ENCODE measurements at places on chromosomes 11 and 22.

GRCh38 chr11:20887137-20887536 is 217.8 kb downstream of the NELL1 start:
- no peak for DNase-seq

DNA sequence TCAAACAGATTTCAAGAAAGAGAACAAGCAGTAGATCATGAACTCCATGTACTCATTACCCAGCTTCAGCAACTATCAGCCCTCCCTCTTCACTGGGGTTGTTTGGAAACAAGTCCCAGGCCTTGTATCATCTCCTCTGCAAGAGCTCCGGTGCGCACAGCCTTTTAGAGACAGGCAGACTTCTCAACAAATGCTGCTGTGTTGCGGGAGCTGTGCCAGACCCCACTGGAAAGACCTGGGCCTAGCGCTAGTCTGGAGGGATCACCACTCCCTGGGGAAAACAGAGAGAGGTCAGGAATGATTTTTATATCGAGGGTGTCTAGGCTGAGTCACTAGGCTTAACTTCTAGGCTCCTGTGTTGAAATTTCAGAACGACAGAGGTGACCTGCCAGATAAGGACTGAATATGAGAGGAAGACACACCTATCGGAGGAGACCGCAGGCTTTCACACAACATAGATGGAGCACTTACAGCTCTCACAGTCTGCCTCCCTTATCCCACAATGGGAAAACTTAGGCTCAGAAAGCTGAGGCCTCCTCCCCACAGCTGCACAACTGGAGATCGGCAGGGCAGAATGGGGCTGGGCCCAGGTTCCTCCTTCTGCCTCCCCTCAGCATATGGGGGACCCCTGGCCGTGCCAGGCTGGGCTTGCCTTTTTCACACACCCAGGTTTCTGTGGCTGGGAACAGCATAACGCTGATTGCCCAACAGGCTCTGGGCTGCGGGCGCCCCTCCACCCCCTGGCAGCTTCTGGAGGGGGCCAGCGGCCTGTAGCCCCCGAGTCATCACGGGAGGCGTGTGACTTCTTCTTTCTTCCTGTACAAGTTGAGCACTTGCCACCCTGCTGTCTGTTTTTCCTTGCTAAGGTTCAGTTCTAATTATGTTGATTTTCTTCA is 86.0 kb downstream of the PKNOX2 start:
- no peak for DNase-seq

DNA sequence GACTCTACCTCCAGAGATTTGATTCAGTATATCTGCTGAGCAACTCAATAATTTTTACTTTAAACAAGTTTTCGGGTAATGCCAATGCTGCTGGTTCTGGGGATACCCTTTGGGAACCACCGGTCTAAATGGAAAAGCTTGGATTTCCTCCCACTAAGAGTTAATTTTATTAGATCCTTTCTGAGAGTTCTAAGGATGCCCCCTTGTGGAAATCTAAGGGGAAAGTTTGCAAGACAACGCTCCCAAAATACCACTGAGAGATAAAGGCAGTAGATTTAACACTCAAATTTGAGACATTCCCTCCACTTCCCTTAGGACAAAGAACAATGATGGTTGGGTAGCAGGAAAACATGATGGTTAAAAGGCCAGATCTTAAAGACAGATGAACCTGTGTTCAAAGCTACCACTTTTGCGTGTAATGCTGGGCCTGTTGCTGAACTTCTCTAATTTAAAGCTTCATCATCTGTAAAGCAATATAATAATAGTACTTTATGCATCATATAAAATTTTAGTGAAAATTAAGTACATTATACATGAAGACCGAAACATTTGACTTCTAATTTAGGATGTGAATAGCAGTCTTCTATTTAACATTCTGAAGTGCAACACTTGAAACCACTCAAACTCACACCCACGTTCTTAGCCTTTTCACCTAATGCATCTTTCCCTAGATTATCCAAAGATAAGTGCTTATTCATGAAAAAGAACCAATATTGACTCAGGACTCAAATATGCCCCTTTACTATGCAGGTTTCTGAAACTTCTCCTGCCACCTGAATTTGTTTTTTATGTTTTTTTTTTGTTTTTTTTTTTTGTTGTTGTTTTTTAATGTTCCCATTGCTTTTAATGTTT is 110.1 kb upstream of the LUZP2 start:
- no peak for DNase-seq

GRCh38 chr22:44247923-44248892 is 64.5 kb downstream of the SHISAL1 start:
- DNase-seq: no peak

DNA sequence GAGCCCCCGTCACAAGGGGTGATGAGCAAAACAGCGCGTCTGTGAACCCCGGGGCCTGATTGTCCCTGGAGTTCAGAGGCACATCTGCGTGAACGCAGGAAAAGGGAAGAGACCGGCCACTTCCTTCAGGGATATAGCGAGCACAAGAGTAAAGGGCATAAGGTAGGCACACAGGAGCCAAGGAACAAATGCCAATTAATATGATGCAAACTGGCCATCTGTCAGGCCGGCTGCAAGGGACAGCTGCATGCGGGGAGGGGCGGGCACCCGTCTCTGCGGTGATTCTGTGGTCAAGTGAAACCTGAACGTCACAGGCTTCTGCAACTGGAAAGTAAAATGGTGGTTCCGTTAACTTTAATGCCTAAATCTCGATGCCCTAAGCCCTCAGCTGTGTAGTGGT is 64.7 kb downstream of the TRIM29 start:
- no peak for DNase-seq

DNA sequence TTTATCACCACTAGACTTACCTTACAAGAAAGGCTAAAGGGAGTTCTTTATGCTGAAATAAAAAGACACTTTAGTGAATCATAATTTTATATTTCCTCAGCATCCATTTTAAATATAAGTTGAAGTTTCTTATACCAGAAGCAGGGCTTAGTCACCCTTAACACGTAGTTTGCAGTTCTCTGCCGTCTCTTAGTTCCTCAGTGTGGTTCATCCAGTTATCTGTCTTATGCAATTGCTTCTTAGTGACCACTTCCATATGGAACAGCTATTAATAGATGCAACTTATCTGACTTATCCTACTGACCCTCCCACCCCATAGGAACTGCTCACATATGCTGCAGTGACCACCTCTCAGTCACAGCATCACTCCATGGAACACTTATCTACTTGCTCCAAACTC is 11.7 kb upstream of the SLC36A4 start:
- no peak for DNase-seq

DNA sequence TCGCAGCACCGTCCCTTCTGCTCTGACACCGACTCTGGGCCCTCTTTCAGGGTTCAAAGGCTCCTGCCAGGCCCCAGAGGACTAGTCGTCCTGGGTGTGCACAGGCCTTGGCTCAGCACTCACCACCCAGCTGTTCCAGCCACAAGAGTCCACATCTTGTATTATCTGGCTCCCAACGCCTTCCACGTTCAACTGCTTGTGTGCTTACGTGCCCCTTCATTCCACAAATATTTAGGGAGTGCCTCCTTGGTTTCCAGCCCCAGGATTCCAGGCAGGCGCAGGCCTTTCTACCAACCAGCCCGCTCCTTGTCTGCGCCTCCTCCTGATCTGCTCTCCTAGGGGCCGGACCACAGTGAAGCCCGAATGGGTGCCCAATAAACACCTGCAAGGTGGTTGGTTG is 70.9 kb downstream of the SCUBE1 start:
- DNase-seq: no peak

DNA sequence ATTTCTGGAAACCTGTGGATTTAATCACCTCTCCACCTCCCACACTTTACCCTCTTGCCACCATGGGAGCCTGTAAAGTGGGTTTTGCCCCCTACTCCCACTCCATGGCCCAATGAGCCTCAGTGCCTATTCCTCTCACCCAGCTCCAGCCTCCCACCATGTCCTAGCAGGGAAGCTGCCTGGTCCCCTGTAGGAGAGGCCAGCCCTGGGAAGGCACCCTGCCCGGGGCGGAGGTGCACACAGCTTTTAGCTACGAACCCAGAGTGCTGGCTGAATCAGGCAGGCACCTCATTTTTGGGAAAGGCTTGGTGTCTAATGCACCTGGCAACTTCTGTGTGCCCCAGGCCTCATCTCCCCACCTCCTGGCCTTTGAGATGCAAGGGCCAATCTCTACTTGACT is 35.8 kb upstream of the ALX4 start:
- no peak for DNase-seq

- no peak for DNase-seq
Measured at GRCh38 chr11:35047769-35048168, 91.2 kb upstream of the CD44 start.

GRCh38 chr11:19816817-19817216 is 104.2 kb downstream of the NAV2 start:
- DNase-seq: no peak

GRCh38 chr11:134781380-134781866 is 369.4 kb upstream of the B3GAT1 start:
- no peak for DNase-seq

- DNase-seq: no peak
Measured at GRCh38 chr11:15119826-15120225, 5.1 kb downstream of the INSC start.

DNA sequence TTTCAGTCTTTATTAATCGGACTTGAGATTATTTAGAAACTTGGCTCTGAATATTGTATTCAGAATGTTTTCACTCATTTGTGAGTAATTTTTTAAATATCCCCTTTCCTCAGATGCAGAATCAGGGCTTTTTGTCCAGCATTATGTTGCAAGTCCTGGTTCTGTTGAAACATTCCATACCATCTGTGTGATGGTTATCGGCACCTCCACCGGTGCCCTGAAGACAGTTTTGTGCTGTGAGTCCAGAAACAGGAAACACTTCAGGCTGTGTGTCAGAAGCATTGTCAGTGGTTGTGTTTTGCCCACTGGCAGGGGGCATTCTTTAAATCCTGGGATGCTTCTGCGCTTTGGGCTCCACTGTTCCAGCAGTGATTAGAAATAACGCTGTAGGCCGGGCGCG is 20.4 kb downstream of the CDPF1 start:
- DNase-seq: no peak

GRCh38 chr11:70341881-70342429 is 56.4 kb upstream of the CTTN start:
- no peak for DNase-seq

DNA sequence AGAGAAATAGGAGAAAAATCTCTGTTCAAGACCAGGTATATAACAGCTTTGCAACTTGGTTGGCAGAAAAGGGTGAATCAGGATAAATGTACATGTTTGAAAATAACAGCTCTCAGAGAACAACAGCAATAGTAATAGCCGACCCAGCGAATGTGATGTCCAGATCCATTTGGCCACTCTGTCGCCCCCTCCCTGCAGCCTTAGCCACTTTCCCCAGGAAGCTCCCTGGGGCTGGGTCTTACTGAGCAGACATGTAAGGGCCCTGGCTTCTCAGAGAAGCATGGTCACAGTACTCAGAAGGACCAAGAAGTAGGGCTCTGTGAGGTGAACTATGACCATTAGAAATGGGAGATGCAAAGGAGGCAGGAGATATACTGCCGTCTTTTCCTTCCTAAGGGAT is 154.1 kb upstream of the SNX19 start:
- no peak for DNase-seq

- DNase-seq: no peak
Measured at GRCh38 chr11:2737866-2738265, 38.1 kb upstream of the KCNQ1OT1 start.

DNA sequence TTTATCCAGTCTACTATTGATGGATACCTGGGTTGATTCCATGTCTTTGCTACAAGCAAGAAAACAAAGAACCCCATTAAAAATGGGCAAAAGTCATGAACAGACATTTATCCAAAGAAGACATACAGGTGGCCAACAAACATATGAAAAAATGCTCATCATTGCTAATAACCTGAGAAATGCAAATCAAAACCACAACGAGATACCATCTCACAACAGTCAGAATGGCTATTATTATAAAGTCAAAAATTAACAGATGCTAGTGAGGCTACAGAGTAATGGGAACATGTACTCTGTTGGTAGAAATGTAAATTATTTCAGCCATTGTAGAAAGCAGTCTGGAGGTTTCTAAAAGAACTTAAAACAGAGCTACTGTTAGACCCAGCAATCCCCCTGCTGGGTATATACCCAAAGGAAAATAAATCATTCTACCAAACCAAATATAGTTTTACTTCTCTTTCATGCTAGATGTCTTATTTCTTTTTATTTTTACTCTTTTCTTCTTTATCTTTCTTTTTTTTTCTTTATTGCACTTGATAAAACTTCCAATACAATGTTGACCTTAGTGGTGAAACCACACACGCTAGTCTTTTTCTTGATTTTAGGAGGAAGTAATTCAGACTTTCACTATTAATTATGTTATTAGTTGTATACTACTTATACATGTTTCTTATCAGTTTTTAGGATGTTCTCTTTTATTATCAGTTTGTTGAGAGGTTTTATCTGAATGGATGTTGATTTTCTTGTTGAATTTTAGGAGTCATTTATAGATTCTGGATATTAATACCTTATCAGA is 14.3 kb downstream of the TRIM22 start:
- DNase-seq: no peak

DNA sequence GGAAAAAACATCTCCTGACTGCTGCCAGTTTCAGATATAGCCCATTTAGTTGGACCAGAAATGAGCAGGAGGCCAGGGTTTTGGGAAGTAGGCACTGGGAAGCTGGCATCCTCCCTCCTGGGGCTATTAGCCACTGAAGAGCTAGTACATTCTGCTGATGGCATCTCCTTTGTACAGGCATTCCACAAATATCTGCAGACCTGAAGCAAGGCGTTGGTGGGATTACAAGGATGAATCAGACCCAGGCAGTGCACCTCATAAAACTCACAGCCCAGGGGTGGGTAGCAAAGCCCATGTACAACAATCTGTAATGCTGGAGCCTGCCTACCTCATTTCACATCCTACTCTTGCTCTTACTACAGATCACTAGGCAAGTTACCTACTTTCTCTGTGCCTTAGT is 27.5 kb upstream of the POU2AF1 start:
- DNase-seq: no peak

DNA sequence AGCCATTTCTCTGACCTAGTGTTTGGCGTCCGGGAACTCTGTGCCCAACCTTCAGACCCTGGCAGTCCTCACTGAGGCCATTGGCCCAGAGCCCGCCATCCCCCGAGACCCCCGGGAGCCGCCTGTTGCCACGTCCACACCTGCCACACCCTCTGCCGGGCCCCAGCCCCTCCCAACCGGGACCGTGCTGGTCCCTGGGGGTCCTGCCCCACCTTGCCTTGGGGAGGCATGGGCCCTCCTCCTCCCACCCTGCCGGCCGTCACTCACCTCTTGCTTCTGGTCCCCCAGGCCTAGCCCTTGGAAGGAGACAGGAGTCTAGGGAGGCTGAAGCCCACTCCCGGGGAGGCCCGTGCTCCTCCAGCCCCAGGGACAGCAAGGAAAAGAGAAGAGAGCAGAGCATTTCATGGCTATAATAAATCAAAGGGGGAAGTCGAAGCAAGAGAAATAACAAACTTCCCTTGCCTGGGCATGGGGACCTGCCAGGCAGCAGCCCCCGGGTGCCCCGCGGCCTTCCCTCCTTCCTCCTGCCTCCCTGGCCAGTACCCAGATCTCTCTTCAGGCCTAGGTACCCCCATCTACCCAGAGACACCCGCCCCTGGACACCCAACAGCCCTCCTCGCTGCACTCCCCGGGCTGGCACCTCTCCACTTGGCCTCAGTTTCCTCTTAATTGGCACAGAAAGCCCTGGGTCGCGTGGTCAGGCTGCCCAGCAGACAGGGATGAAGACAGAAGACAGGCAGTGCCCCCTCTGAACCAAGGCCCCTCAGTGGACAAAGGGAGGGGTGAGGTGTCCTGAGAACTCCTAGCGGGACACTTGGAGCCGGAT is 13.0 kb upstream of the SLC39A13 start:
- DNase-seq: no peak
